Kasumi-1 (cell line): ENCODE measurements at places on chromosomes 12 and 14.

GRCh38 chr12:124867401-124867930 lies 3.8 kb upstream of the SCARB1 start:
- DNase-seq, result no peak

- no peak for DNase-seq
Measured at GRCh38 chr12:16454481-16454880, 107.0 kb downstream of the MGST1 start.

DNA sequence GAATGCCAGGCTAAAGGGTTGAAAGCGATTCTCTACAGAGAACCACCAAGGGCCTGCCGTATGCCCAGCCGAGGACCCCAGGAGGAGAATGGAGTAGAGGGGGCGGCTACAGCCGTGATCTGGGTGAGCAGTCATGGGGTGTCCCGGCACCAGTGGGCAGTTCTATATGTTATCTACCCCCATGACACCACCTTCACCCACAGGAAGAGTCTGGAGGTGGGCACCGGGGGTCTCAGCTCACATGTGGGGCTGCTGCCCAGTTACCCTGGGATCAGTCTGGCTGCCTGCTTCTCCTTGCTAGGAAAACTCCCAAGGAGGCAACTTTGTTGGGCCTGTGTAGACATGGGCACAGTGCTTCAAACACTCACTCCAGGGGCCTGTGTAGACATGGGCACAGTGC lies 99.4 kb downstream of the LGMN start:
- no peak for DNase-seq

DNA sequence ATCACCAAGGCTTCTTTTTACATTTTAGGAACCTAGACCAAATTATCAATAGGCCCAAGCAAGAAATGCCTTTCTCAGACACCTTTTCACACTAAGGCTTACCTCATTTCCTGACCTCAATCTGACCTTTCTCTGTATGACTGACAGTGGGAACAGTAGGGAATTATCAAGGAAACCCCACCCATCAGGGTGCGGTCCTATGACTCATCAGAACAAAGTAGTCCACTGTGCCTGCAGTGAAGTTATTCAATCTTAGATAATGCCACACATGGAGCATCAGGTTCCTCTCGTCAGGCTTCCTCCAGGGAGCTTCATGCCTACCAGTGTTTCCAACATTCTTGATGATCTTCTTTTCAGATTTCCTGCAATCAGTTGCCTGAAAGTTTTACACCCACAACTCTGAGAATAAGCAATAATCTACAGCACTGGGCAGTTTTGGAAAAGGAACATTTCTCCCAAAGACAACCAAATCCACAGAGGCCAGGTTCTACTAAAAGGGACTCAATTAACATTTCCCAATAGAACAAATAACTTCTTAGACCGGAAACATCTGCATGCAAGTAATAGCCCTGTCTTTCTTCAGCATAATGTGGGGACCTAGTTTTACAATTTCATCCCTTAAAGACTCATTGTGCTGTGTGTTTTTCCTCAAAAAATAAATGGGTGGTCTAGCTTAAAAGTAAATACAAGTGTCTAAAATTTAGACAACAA lies 35.9 kb upstream of the TMTC2 start:
- no peak for DNase-seq

GRCh38 chr14:68627868-68628604 lies 164.8 kb downstream of the ZFP36L1 start:
- DNase-seq, result no peak

GRCh38 chr14:65290830-65291229 lies 121.7 kb upstream of the FUT8 start:
- DNase-seq, result no peak
